ENCODE measurements at places on chromosomes 7 and 10. TPM values are rescaled to one million over a fixed set of nuclear protein-coding genes. Genes with fewer than 3 reads are reported as not detected.

Gene TUBGCP2
- 31.7 TPM for polyA plus RNA-seq

Gene TRIL
- not detected for polyA plus RNA-seq

Gene MPP7
- polyA plus RNA-seq = 6.8 TPM

Gene CALN1
- polyA plus RNA-seq = not detected

Gene ZNF485
- 2.5 TPM for polyA plus RNA-seq

Gene VWDE
- polyA plus RNA-seq = not detected

Gene PPP1R3A
- not detected for polyA plus RNA-seq

Gene PIP
- polyA plus RNA-seq = not detected

DNA sequence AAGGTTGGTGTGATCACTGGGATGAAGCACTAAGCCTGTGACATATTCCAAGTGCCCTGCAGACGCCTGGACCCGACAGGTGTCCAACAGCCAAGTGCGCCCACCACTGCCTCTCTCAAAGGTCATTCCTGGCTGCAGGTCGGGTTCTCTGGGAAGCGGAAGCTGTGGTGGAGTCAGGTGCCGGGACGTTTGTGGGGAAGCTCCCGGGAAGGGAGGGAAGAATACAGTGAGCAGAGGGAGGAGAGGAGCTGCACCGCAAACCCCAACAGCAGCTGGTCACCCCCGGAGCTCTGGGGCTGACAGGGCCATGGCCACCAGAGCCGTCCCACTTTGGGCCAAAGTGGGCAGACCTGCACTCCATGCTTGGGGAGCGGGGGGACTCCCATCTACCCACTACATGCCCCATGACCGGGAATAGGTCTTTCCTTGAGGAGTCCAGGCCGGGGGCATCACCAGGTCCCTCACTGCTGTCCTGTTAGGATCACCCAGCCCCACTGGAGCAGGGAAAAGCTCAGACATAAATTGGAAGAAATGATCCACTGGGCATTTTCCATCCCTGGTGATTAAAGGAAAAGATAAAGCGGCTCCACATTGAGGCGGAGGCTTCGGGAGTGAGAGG, 84.5 kb upstream of the PPP2R2D start:
- DNase-seq = no peak

- DNase-seq = no peak
Measured at GRCh38 chr10:72904806-72905205, 11.3 kb downstream of the OIT3 start.

DNA sequence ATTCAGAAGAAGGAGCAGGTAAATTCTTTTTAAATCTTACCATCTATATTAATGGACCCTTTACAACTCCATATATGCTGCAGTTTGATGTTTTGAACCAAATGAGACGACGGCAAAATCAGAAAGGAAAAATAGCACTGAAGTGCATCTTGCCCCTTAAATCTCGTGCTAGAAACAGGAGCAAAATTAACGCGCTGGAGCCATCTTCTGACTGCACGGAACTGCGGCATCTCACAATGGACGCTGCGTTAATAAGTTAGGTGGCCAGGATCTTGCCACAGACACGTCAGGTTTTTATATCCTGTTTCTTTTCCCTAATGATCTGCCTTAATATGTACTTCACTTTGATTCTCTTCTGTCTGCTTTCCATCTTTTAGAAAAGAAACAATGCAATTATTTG, 354.5 kb downstream of the TFEC start:
- no peak for DNase-seq

DNA sequence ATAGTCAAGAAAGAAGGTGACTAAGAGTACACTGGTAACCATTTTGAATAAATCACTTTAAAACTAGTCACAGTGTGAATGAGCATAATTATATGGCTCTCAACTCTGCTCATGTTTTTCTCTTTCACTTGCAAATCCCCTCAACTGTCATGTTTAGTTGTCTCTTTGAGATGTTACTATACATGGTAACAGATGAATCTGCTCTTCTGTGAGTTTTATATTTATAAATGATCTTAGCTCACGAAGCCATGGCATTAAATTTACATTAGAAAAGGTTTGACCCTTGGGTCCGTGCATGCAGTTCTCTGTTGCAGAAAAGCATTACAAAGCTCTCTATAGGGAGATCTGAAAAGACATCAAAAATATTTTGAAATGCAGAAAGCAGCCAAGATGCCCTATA, 33.0 kb upstream of the LRRTM3 start:
- DNase-seq = no peak

- DNase-seq = no peak
Measured at GRCh38 chr10:11302181-11302580, 284.5 kb downstream of the CELF2 start.

DNA sequence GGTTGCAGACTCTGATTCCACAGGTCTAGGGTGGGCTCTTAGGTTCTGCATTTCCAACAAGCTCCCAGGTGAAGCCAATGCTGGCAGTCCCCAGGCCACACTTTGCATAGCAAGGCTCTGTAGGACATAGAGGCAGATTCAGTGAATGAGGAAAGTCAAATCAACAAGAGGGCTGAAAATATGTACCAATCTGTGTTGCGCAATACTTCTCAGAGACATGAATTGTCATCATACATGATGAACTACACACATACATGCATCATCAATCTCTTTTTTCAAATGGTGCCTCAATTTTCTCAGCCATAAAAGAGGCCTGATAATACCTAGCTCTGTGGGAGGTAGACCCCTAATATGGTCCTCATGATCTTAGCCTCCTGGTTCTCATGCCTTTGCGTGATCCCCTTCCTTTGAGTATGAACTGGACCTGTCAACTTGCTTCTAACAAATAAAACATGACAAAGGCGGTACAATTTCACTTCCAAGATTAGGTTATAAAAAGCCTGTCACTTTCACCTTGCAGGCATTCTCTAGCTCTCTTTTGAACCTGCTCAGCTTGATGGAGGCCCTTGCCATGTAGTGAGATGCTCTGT, 49.0 kb downstream of the PIK3CG start:
- DNase-seq = no peak

GRCh38 chr7:130150587-130150986, 54.6 kb downstream of the TMEM209 start:
- no peak for DNase-seq

- DNase-seq = no peak
Measured at GRCh38 chr10:54266395-54266794, 534.6 kb downstream of the PCDH15 start.

GRCh38 chr10:132595854-132596253, 58.3 kb downstream of the INPP5A start:
- DNase-seq = no peak

GRCh38 chr7:79461660-79462059, 8.2 kb upstream of the MAGI2 start:
- DNase-seq = no peak

DNA sequence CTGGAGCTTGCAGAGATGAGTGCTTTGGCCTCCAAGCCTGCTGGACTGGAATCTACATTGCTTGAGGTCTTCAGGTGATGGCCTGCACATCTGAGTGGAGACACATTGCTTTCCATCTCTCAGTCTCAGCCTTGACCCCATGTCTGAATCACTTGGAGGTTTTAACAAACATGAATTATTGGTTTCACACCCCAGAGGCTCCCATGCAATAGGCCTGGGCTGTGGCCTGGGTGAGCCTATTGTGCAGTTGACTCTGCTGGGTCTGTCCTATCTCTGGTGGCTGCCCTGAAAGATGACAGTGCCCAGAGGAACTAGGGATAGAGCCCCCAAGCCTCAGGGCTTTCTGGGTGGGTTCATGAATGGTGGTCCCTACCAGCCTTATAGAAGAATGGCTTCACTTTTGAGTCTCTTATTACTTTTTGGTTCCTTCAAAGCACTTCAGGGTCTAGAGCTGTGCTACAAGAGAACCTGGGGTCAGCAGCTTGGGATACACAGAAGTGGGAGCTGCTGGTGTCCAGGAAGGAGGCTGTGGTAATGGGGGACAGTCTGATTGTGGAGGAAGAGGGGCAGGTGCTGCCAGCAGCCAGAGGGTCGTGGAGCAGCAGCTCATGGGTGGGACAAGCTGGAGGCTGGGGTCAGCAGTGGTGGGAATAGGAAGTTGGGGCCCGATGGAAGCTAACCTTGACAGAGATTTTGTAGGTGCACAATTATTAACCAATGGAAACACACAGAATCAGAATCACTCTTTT, 5.5 kb downstream of the RAMP3 start:
- no peak for DNase-seq

DNA sequence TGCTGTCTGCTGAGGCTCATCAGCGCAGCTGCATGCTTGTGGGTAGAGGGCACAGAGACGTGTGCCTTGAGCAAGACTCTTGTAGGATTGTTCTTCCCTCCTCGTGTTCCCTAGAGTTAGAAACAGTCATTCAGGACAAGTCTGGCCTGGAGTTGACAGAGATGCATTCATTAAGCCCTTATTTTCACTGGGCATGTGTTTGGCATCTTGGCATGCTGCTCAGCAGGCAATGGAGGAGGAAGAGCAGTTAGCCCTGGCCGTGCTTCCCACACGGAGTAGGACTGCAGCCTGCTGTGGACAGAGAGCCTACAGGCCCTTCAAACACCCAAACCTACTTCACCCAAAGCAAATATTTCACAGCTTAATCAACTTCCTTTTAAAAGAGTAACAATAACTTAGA, 73.0 kb upstream of the GJD4 start:
- DNase-seq = no peak

DNA sequence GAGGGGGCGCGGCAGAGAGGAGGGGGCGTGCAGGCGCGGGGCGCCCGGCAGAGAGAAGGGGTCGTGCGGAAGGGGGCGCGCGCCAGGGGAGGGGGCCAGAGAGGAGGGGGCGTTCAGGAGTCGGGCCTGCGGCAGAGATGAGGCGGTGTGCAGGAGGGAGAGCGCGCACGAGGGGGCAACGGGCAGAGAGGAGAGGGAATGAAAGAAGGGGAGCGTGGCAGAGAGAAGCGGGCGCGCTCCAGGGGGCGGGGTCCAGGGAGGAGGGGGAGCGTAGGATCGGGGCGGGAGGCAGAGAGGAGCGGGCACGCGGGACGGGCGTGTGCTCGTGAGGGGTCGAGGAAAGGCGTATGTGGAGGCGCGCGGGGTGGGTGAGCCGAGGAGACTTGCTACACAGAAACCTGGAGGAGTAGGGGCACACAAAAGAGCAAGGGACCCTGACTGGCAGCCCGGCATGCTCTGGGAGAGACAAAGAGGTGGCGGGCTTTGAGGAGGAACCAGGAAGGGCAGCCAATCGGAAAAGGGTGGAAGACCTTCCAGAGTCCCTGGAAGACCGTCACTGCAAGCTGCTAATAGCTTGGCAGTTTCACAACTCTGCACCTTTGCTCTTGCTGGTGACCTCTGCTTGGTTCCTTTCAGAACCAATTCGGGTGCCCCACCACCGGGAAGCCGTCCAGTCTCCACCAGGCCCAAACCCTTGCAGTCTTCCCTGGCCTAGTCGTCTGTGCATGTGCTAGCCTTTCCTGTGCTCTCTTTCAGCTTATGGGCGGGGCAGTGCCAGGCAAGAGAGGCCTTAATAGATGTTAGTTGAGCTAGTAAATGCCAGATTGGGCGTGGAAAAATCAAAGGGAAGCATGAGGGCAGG, 639 bp downstream of the DYDC2 start:
- DNase-seq = no peak

DNA sequence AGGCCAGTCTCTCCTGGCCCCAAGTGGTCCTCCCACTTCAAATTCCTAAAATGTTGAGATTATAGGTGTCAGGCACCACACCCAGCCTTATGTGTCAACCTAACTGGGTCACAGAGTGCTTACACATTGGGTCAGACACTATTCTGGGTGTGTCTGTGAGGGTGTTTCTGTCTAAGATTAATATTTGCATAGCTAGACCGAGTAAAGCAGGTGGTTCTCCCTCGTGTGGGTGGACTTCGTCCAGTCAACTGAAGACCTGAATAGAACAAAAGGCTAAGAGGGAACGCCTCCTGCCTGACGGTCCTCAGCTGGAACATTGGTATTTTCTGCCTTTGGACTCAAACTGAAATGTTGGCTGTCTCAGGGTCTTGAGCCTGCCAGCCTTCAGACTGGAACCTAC, 11.5 kb downstream of the PPIF start:
- no peak for DNase-seq

DNA sequence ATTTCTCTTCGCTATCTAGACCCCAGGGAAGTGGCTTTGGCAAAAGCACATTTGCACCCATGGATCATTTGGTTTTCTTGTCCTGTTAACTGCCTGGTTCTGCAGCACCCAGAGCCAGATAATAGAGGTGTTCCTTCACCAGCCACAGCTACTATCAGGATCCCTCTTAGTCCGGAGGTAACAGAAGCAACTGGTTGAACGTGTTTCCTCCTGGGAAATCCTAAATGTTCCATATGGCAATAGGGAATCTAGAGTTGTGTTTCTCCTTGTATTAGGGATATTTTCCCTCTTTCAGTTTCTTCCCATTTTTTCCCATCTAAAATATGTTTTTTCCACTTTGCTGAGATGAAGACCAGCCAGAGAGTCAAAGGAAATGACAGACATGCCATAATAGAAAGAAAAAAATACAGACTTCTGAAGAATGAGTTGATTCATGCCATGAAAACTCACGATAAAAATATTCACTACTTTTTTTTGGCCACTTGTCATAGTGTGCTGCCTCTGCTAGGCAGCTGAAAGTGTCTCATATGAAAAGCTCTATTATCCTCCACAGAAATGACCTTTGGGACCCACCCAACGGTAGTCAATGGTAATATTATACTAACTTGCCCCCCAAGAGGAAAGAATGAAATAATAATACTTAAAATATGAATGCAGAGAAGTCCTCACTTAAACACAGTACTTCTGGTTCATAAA, 472.8 kb downstream of the KCNMA1 start:
- no peak for DNase-seq

- DNase-seq = no peak
Measured at GRCh38 chr10:34702093-34702937, 112.8 kb downstream of the PARD3 start.

DNA sequence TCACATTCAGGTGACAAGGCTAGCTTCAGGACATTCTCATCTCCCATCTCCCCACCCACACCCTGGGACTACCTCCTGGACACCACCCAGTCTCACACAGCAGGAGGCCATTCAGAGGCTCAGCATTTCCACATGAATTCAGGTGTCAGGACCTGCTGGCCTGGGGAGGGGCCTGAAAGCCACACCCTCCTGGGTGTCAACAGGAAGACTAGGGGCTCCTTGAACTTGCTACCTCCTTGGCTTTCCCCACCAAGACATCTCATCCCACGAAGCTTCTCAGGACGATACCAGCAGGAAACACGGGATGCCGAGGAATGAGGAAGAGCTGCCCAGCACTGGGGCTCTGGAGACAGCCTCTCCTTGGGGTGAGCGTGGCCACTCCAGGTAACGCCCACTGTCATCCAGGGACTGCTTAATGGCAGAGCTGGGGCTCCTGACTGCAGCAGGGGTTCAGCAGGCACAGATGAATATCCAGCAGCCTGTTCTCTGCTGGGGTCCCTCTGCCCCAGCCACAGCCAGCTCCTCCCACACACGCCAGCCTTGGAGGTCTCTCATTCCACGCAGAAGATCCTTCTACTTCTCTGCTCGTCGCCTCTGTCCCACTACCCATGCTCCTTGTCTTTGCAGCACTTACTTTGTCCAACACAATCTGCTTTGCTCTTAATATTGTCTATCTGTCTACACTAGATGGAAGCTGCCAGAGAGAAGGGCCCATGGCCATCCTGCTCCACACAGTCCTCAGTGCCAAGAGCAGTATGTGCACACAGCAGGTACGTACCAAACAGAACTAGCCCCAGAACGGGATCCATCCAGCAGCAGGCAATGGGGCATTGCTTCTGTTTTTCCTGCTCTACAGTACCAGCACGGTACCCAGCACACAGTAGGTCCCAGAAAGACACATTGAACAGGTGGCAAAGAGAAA, 88.7 kb downstream of the FAM53B start:
- DNase-seq = no peak

All from CD4-positive, CD25-positive, alpha-beta regulatory T cell (primary cell).